ENCODE measurements at places on chromosomes 6 and 20.
A peak's percentile ranks its signal among the peaks of the same experiment; 100 is the strongest.

DNA sequence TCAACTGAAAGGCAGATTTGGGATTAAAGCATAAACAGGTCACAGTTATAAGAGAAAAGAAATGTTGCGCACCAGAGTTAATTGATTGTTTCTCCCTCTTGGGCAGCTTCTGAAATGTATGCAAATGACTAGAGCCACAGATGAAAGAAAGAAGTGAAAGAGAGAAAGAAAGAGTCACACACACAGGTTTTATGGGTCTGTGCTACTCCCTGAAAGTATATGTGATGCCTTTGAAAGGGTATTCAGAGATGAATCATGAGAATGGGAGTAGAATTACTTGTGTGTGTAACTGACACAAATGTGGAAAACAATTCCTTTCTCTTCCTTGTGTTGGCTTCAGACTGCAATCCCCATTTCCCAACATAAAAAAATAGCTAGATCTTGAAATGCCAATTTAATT, 196.9 kb downstream of the FOXA2 start:
- no peak for ATAC-seq

DNA sequence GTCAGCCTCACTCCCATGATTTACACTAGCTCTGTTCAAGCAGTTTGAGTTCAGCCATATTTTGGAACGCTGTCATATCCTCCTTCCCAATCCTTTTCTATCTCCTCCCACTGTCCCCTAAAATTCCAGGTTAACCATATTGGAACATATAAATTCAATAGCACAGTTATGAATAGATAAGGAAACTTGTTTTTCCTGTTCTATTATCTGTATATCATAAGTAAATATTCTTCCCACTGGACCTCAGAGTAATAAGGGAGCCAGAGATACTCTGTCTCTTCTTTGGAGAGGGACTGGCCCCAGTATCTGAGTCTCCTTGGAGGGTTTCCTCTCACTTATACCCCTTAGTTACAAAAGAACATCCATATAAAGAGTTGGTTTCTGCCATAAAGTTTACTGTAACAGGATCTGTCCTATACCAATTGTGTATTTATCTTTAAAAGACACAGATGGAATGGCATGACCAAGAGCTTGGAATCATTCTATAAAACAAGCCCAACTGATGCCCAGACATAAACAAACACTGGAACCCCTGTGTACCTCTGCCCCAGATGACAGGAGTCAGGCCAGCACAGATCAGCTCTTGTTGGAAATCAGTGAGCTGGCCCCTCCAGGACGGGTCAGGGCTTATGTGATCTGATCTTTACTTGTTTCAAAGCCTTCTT, 67.1 kb downstream of the EPB41L2 start:
- no peak for ATAC-seq

- ATAC-seq, result peak; percentile 86
Measured at GRCh38 chr20:62740286-62741141, 31.9 kb downstream of the NTSR1 start.

GRCh38 chr20:33832103-33832804, 21.1 kb downstream of the CHMP4B start:
- ATAC-seq, result no peak

GRCh38 chr6:82415820-82416219, 52.2 kb downstream of the TPBG start:
- no peak for ATAC-seq
